Stimulated activated naive CD8-positive, alpha-beta T cell treated with anti-CD3 and anti-CD28 coated beads, Interleukin-15, amount 100 ng/mL, for 72 hours (primary cell): ENCODE measurements at places on chromosomes 1 and 21.

DNA sequence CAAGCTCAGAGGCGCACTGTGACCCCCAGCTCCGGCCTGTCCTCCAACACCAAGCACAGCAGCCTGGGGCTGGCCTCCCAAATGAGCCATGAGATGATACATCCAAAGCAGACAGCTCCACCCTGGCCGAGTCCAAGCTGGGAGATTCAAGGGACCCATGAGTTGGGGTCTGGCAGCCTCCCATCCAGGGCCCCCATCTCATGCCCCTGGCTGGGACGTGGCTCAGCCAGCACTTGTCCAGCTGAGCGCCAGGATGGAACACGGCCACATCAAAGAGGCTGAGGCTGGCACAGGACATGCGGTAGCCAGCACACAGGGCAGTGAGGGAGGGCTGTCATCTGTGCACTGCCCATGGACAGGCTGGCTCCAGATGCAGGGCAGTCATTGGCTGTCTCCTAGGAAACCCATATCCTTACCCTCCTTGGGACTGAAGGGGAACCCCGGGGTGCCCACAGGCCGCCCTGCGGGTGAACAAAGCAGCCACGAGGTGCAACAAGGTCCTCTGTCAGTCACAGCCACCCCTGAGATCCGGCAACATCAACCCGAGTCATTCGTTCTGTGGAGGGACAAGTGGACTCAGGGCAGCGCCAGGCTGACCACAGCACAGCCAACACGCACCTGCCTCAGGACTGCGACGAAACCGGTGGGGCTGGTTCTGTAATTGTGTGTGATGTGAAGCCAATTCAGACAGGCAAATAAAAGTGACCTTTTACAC lies 29.1 kb downstream of the SLC19A1 start:
- no peak for DNase-seq

- DNase-seq, result no peak
These were observed 1611.6 kb downstream of the NCAM2 start for GRCh38 chr21:22609802-22610201.

GRCh38 chr1:172941945-172942344 lies 108.8 kb downstream of the TNFSF18 start:
- DNase-seq, result no peak

DNA sequence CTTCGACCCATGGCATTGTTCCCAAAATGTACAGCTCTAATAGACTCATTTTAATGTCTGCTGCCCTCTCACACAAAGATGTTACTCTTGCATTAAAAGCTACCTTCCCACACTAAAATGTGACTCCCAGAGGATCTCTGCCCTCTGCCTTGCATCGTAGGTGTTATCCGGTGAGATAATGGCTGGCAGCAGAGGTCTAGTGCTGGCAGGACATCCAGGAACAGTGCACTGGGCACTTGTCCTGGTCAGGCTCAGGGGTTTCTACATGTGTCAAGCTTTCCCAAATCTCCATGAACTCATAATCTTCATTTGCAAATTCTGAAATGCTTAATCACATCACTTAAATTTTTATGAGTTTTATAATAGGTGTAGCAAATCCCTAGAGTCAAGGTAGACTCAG lies 310.6 kb downstream of the LRRIQ3 start:
- no peak for DNase-seq

DNA sequence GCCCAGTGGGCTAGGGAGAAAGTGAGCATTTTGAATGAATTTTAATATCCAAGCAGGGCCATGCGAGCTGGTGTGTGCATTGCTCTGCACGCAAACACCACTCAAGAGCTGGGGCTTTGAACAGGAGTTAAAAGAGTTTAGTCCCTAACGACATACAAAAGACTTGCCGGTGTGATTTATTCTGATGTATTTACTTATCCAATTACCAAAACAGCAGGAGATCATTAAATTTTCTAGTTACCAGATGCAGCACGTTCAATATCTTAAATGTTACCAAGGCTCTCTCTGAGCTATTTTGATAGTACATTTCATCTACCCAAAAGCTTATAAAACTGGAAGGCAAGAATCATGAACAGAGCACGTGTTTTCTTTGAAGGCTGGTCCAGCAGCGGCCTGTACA lies 30.0 kb upstream of the DMRTA2 start:
- no peak for DNase-seq

DNA sequence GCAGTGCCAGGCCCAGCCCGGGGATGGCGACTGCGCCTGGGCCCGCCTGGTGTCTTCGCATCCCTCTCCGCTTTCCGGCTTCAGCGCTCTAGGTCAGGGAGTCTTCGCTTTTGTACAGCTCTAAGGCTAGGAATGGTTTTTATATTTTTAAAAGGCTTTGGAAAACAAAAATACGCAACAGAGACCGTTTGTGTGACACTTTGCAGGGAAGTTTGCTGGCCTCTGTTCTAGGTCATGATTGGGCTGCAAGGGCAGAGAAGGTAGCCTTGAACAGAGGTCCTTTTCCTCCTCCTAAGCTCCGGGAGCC lies 719 bp downstream of the SOD1 start:
- DNase-seq, result no peak

DNA sequence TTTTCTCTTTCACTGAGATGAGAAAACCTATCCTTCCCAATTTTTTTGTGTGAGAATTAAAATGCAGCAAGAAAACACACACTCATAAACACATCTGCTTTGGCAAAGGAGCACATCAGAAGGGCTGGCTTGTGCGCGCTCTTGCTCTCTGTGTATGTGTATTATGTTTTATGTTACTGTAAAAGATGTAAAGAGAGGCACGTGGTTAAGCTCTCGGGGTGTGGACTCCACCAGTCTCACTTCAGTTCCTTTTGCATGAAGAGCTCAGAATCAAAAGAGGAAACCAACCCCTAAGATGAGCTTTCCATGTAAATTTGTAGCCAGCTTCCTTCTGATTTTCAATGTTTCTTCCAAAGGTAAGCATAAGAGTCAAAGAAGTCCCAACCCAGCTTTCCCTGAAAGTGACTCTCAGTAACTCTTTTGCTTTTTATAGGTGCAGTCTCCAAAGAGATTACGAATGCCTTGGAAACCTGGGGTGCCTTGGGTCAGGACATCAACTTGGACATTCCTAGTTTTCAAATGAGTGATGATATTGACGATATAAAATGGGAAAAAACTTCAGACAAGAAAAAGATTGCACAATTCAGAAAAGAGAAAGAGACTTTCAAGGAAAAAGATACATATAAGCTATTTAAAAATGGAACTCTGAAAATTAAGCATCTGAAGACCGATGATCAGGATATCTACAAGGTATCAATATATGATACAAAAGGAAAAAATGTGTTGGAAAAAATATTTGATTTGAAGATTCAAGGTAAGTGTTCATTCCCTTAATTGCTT lies at the start of gene CD2:
Gene CD2, plus strand, starts transcription at position 233 of the 780 bp plus-strand sequence. Its CDS starts 63 bp downstream, at position 296.
- DNase-seq, result peak; percentile 73

GRCh38 chr21:34603710-34604057 lies 11.2 kb downstream of the RCAN1 start:
- no peak for DNase-seq

- DNase-seq, result no peak
These were observed 8.5 kb upstream of the GNB1 start for GRCh38 chr1:1899266-1899966.

- DNase-seq, result no peak
These were observed 38.2 kb downstream of the MAPKAPK2 start for GRCh38 chr1:206722751-206723461.

DNA sequence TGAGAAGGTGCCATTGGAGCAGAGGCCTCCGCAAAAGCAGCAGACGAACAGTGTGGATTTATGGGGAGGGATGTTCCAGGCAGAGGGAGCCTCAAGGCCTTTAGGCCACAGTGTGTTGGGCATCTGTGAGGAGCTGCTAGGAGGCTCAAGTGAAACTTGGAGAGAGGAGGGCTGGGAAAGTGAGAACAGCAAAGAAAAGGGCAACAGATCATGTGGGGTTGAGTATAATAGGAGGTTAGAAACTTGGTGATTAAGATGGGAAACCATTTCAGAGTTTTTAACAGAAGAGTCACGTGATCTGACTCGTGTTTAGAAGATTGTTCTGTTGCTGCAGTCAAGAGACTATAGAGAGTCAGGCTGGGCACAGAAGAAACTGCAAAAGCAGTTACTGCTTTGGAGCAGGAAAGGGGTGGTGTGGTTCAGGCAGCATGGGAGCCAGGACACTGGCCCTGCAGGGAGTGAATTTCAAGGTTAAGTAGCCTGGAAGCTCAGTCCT lies 277.0 kb downstream of the DISC1 start:
- no peak for DNase-seq

- DNase-seq, result peak; percentile 64
These were observed 1.0 kb upstream of the CDKN2C start for GRCh38 chr1:50968821-50969610.

- DNase-seq, result no peak
These were observed 68.7 kb downstream of the DENND1B start for GRCh38 chr1:197706601-197707000.

- DNase-seq, result no peak
These were observed 561 bp upstream of the COQ8A start for GRCh38 chr1:226939438-226940028.

DNA sequence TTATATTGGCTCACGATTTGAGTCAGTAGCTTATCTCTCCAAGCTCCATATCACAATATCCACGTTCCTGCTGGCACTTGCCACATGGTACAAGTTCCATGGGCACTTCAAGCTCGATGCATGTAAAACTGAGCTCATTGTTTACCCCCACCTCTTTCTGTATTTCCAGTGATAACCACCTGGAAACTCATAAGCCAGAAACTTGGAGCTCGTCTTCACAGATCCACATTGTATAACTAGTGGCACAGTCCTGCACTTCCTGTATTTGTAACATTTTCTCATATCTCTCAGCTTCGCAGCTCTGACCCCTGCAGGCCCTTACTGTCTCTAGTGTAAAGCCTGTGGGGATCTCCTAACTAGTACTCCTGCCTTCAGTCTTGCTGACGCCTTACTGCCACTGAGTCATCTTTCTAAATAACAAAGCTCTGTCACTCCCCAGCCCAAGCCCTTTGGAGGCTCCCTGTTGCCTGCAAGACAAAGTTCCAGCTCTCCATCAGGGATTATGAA lies 6.5 kb upstream of the C2CD4D start:
- DNase-seq, result no peak

DNA sequence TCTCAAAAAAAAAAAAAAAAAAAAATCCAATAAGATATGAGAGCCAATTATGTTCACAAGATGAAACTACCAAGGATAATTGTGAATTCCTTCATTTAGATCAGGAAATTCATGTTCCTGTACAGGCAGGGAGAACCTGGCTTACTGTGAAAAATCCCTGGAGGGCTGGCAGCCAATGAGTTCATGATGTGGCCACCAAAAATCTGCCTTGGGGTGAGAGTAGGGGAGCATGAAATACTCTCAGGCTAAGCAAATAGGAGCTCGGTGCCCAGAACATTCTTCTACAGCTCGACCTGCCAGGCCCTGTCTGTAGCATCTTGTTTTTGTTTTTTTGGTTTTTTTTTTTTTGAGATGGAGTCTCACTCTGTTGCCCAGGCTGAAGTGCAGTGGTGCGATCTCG lies 50.1 kb downstream of the PIK3CD start:
- DNase-seq, result no peak

DNA sequence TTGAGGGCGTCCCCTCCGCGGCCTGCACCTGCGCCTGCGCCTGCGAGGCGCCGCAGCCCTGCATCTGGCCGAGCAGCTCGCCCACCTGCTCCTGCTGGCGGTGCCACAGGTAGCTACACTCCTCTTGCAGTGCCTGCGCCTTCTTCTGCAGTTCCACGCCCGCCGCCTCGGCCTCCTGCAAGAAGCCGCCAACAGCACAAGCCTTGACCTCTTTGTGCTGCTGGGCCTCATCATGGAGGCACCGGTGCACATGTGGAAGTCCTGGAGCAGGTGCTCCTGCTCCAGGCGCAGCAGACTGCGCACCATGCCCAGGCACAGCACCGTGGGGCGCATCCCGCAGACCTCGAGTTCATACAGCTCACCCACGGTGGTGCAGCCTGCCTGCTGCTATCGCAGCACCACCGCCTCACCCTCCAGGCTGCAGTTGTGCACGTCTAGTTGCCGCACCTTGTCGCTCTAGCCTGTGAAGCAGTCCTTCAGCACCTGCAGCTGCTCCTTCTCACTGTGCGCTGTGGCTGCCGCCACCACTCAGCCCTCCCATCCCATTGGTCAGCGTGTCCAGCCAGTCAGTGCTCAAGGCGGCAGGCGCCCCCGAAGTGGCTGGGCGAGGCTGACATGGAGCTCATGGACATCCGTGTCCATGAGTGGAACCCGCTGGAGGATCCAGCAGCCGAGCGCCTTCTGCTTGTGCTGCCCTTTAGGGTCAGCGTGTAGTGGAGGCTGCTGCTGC lies 12.2 kb upstream of the CD2 start:
- no peak for DNase-seq

- no peak for DNase-seq
These were observed 53.6 kb downstream of the ERI3 start for GRCh38 chr1:44301442-44301841.

- no peak for DNase-seq
These were observed 22.5 kb downstream of the SLC45A1 start for GRCh38 chr1:8340448-8340847.

DNA sequence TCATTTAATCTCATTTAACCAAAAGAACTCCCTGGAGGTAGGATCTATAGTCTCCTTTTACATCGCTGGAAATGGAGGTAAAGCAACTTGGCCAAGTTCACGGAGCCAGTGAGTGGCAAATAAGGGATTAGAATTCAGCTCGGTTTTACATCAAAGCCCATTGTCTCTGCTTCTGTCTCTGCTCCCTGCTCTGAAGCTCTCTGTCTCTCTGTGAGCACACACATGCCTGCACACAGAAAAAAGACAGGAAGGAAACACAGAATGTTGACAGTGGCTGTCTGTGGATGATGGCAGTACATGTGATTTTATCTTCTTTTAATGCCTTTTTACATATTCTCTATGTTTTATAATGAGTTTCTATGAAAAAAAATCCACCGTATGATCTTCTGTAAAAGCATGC lies 8.9 kb upstream of the DHRS3 start:
- no peak for DNase-seq

- no peak for DNase-seq
These were observed 16.3 kb upstream of the FOXE3 start for GRCh38 chr1:47399846-47400155.

- no peak for DNase-seq
These were observed 807.7 kb downstream of the USP25 start for GRCh38 chr21:16537501-16537900.

GRCh38 chr1:203586496-203587081 lies 40.0 kb upstream of the ATP2B4 start:
- no peak for DNase-seq
